Amygdala (tissue), 56 donors: ENCODE measurements at places on chromosomes 1 and 21.
A peak's percentile ranks its signal among the peaks of the same experiment; 100 is the strongest.

- peak; percentile 86 for DNase-seq
Measured at GRCh38 chr1:2204415-2205190, 10.0 kb upstream of the FAAP20 start.

DNA sequence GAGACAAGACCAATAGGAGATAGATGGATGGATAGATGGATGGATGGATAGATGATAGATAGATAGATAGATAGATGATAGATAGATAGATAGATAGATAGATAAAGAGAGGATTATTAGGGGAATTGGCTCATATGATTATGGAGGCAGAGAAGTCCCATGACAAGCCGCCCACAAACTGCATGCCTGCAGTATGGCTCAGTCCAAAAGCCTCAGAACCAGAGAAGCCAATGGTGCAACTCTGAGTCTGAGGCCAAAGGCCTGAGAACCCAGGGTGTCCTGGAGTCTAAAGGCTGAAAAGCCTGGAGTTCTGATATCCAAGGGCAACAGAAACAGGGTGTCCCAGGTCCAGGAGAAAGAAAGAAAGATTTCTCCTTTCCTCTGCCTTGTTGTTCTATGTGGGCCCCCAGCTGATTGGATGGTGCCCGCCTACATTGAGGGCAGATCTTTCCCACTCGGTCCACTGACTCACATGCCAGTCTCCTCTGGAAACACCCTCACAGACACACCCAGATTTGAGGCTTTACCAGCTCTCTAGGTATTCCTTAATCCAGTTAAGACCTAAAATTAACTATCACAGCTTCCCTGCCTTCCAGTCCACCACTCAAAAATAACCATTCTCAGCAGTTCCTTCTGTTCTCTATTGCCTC, 39.6 kb upstream of the IRF2BP2 start:
- no peak for DNase-seq

DNA sequence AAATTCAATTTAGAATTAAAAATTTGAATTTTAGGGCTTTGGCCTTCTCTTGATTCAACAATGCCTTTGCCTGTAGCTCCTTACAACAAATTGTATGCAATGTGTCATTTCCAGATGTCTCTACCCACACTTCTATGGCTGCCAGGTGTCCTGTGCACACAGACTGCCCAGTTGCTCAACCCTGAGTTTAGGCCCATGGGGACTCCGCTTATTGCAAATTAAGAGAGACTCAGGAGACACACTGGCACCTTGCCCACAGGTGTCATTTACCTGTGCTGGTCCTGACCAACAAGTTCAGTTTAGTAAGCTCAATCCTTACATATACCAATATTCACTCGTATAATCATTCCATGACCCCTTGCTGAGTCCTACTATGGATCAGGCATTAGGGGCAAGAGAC, 236.1 kb downstream of the OMA1 start:
- DNase-seq: no peak

DNA sequence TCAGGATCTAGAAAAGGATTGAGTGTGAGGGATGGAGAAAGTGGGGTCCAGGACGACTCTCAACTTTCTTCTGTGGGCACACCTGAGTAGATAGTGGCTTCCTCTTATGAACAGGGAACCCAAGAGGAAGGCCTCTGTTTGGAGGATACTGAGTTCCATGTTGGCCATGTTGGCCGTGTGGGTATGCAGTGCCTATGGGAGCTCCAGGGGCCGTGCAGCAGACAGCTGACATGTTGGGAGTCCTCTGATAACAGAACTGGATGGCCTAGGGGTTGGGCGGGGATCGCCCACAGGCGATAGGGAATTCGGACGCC, 43.0 kb downstream of the TMEM53 start:
- DNase-seq: no peak

DNA sequence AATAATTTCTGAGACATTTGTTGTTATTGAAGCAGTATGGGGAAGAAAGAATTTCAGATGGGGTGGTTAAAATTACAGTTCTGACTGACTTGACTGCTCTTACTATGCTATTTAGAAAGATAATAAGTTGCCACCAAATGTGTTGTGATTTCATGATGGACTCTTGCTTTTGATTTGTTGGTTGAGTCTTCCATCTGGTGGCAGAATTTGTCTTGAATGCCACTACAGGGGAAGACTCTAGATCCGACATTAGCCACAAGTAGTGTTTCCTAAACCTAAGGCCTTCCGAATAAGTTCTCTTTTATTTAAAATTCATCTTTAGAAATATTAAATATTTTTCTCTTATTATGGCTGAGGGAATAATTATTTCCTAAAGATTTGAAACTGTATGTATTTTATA, 190.9 kb upstream of the ADGRL4 start:
- no peak for DNase-seq

DNA sequence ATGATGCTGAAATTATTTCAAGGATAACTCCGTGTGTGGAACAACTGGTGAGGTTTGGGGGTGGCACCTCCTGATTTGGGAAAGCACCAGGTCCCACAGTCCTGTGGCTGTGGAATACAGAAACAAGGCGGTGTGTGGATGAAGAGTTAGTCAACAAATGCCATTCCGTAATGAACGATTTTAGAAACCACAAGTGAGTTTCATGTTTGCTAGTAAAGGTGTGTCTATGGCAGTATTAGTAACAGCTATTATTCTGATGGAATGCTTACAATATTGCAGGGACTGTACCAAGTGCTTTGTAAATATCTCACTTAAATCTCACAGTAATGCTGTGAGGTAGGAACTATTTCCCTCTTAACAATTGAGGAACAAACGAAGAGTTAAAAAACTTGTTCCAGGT, 53.8 kb downstream of the B3GALNT2 start:
- no peak for DNase-seq

- peak; percentile 0 for DNase-seq
Measured at GRCh38 chr1:180863158-180863775, 49.4 kb upstream of the KIAA1614 start.

GRCh38 chr1:117046781-117047180, 13.3 kb upstream of the TTF2 start:
- no peak for DNase-seq

- no peak for DNase-seq
Measured at GRCh38 chr1:47940326-47940725, 56.9 kb downstream of the TRABD2B start.

DNA sequence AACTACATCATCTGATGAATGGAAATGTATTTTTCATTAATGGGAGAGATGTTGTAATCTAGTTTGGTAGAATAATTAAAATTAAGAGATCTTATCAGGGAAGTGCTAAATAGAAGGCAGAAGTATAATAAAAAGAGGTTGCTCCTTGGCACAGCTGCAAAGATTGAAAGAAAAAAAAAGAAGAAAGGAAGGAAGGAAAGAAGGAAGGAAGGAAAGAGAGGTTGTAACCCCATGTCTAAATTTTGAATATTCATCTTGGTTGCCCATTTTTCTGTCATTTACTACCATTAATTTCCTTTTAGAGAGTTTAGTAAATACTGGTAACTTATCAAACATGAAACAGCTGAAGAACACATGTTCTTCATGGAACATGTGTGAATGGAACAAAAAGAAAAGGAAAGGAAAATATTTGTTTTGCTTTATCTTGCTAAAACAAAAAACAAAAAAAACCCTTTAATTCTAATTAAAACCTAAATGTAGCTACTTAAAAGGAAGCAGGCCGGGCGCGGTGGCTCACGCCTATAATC, 10.5 kb upstream of the MDM4 start:
- DNase-seq: no peak

GRCh38 chr1:53608676-53609075, 130.3 kb downstream of the GLIS1 start:
- no peak for DNase-seq

DNA sequence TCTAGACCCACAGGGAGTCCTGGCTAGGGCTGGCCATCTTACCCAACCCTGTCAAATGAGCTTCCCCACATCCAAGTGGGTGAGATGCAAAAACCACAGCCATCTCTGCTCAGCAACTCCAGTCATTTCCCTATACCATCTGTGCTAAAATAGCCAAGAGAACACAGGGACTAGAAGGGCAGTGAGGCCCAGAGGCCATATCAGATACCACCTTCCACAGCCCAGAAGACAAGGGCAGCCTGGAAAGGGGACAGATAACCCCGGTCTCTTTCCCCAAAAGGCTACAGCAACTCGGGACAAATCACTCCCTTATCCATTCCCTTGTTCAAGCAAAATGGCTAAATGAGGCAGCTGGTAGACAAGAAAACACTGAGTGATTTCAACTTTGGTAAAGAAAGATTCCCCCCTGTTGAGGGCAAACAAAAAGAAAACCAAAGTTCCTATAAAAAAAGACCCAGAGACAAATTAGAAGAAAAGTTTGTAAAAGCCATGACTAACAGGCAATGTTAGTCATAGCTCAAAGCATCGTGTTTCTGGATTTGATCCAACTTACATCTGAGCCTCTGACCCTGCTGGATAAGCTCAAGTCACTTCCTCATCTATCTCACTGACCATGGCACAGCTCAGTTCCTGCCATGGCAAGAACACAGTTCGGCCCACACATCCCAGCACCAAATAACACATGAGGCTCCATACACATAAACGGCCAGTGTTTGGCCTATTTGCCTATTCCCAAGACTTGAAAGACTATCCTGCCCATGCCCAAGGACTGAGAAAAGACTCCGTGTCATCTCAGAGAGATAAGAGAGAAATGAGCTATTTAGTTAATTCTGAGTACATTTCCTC, 3.1 kb downstream of the LAMB3 start:
- DNase-seq: no peak

DNA sequence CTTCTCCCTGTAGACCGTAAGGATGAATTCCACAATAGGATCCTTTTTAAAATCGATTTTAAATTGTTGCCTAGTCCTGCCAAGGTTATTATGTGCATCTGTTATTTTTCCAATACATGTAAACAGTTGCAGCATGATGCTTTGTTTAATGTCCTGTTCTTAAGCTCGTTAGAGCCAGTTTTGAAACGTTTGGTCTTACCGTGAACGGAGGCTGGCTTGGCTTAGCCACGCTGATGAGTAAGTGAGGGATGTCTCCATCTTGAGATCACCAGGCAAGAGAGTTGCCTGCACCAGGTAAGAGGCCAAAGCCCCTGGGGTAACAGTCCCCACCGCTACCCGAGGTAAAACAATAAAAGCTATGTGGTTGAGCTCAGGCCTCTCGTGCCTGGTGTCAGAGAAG, 17.3 kb downstream of the CSTB start:
- DNase-seq: no peak

DNA sequence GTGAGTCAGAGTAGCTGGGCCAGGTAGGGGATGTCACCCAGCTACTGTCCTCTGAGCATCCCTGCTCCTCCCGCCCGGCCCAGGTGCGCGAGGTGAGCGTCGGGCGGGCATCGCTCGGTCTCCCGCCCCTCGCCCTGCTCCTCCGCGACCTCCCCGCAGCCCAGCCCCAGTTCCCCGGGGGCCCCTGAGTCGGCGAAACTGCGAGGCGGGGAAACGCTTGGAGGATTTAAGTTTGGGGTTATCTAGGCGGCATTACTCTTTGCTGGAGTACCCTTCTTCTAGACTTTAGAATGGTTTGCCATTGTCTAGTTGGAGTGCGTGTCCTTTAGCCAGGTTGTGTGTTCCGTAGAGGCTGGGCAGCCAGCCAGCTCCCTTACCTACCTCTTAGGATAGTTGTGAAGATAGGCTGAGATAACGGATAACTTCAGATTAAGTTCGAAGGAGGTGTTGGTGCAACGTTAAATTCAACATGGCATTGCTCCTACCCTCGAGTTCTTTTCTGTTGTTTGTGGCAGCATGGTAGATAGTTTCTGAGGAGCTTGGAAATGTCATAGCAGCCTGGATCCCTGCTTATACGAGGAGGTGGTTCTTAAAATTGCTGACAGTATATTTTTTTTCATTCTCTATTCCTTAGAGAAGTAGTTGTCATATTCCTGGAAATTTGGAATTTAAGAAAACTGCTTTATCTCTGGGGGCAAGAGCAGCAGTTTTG, 697 bp downstream of the AGO3 start:
- no peak for DNase-seq

DNA sequence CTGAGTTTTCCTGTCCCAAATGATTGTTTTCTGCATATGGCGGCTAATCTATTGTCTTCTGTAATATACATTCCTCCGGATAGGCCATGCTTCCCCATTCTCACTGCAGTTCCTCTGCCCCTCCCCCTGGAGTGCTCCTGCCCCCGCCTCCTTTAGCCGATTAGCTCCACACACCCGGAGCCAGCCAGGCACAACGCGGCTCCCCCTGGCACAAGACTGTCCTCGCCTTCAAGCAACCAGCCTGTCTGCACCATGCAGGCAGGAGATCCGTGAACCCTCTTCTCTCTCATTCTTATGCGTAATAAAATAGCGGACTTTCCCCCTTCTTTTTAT, 18.0 kb downstream of the SERTAD4 start:
- peak; percentile 45 for DNase-seq

DNA sequence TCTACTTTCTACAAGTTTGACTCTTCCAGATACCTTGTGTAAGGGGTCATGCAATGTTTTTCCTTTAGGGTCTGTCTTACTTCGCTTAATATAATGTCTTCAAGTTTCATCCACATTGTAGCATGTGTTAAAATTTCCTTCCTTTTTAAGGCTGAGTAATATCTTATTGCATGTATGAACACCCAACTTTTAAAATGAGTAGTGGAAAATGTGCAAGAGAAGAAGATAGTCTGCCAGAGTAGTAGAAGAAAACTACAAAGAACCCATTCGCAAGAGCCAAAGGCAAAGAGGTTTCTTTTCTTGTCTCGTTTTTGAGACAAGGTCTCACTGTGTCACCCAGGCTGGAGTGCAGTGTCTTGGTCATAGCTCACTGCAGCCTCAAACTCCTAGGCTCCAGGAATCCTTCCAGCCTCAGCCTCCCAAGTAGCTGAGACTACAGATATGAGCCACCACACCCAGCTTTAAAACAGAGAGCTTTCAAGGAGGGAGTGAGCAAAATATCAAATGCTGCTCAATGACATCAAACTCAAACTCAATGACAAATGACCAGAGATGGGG, 9.4 kb downstream of the IL23R start:
- DNase-seq: no peak

GRCh38 chr21:42568866-42569731, 55.4 kb downstream of the SLC37A1 start:
- no peak for DNase-seq

- no peak for DNase-seq
Measured at GRCh38 chr1:155196893-155197638, 10.6 kb downstream of the THBS3 start.

DNA sequence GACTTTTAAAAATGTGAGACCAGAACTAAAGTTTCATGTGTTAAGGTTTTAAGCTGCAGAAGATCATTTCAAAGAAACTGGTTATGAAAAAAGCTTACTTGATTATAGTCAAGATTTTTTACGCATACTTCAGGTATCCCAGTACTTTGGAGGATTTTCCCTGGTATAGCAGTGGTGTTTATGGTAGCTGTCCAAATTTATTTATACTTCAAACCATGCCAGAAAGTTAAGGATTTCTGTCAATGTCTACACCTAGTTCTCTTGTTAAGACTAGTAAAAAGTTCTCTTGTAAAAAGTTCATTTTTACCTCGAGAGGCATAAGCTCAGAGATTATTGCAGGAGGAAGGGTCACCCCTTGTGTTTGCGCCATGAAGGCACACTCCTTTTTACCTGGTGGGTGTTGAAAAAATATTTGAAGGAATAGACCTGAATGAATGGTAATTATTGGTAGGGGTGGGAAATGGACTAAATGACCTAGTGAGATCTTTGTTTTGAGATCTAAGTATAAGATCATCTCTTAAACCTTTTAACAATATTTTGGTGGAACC, 2.8 kb downstream of the DYRK1A start:
- no peak for DNase-seq
